Umbilical cord (tissue), 2 donors: ENCODE measurements at places on chromosomes 1 and 21. TPM values are rescaled to one million over a fixed set of nuclear protein-coding genes. Genes with fewer than 3 reads are reported as not detected.

DNA sequence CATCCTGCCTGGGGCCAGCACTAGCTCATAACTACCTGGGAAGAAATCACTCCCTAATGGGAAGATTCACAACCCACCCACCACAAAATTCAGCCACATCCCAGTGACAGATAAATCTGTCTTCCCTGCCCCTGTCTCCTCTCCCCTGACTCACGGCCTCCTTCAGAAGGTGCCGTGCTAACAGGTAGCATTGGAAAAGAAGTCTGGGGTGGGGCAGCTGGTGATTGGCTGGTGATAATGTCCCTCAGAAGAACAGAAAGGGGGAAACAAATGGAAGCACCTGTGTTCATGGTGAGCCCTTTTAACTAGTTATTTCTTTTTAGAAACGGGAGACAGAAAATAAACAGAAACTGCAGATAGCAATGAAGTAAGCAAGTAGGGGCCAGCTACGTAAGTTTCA, 29.1 kb downstream of the ITPKB start:
- no peak for DNase-seq

Gene BARHL2
- total RNA-seq = not detected

- DNase-seq = no peak
These were observed 105.5 kb downstream of the FASLG start for GRCh38 chr1:172764378-172764777.

Gene CXADR
- total RNA-seq = 26.7 TPM
